ENCODE measurements at places on chromosomes 16 and 17. TPM values are rescaled to one million over a fixed set of nuclear protein-coding genes. Genes with fewer than 3 reads are reported as not detected.

Gene CDH1
- not detected for total RNA-seq

Gene SMCR8
- 2.6 TPM for total RNA-seq

Gene RNU2-1
- total RNA-seq = not detected

Gene MYH1
- not detected for total RNA-seq

Gene CCDC78
- total RNA-seq = 0.59 TPM

Gene PRR35
- not detected for total RNA-seq

Gene KLHL10
- not detected for total RNA-seq

Gene NOXO1
- not detected for total RNA-seq

Gene TEX19
- total RNA-seq = 2.3 TPM

Gene ADCY7
- total RNA-seq = 21.5 TPM

Gene USH1G
- not detected for total RNA-seq

Gene ABCA6
- 0.99 TPM for total RNA-seq

Gene ACSM2A
- total RNA-seq = not detected

Gene ZNF286A
- 7.2 TPM for total RNA-seq

Gene SCO1
- 44.7 TPM for total RNA-seq

Gene DYNLL2
- 12.8 TPM for total RNA-seq

Gene RUNDC3A
- not detected for total RNA-seq

Gene PAGR1
- 90.0 TPM for total RNA-seq

Gene NEUROD2
- not detected for total RNA-seq

Gene PRAC2
- 5.0 TPM for total RNA-seq

Gene PHOSPHO1
- not detected for total RNA-seq

Gene RNF135
- 16.4 TPM for total RNA-seq

Gene ATP1B2
- not detected for total RNA-seq

Gene KRT33B
- total RNA-seq = 0.17 TPM

Gene TAOK1
- total RNA-seq = 15.7 TPM

Gene CLEC19A
- not detected for total RNA-seq

Gene CTU2
- 13.6 TPM for total RNA-seq

Gene KRTAP4-12
- total RNA-seq = not detected

Gene PPY
- not detected for total RNA-seq

Gene KRTAP2-2
- total RNA-seq = not detected

Gene SRCIN1
- 0.05 TPM for total RNA-seq

Gene HSD11B2
- total RNA-seq = not detected

Gene GGNBP2
- total RNA-seq = 77.3 TPM

Gene ABCA10
- total RNA-seq = 0.07 TPM

Gene CRHR1
- total RNA-seq = not detected

Gene NPIPB2
- total RNA-seq = not detected

Gene UTS2R
- not detected for total RNA-seq

Gene EME1
- 6.3 TPM for total RNA-seq

Gene ITGB4
- not detected for total RNA-seq

Gene CCL4
- not detected for total RNA-seq

Gene TSNAXIP1
- not detected for total RNA-seq

Gene TPSG1
- 1.9 TPM for total RNA-seq

Gene TANGO6
- total RNA-seq = 17.3 TPM

Gene EPX
- total RNA-seq = not detected

Gene USP32
- total RNA-seq = 24.7 TPM

Gene MEIOB
- total RNA-seq = 71.1 TPM

All from MG63 (cell line).